HT1080 (cell line): ENCODE measurements at places on chromosomes 4 and X.
A peak's percentile ranks its signal among the peaks of the same experiment; 100 is the strongest.

DNA sequence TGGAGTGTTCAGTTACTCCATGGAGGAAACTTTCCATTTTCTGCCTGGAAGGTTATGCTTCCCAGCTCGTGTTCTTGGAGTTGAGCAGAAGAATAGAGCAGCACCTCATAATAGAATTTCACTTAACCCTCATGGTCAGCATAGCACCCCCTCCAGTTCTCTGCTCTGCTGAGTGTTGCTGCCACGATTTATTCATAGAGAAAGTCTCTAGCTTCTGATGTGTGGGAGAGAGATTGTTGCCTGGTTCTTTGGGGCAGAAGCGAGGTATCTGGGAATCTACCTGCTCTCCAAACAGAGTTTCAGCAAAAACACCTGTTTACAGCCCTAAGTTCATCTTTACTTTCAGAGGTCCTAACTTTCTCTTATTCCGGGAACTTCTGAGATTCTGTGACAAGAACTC is 3.9 kb upstream of the DTHD1 start:
- no peak for DNase-seq

DNA sequence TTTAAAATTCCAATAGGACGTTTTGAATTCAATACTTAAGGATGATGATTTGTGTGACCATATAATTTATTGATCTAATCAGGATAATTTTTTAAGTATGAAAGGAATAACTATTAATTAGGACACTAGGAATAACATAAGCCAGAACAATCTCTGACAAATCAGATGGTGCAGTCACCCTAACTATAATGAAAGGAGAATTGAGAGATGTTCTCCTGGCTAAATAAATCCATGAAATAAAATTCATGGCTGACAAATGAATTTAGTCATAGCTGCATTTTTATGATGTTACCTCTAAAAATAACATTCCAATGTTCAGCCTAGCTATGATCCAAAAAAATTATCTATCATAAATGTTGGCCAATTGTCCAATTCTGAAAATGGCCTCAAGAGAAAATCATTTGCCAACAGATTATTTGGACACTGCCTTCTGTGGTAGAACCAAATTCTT is 190.6 kb upstream of the NEIL3 start:
- DNase-seq: no peak

DNA sequence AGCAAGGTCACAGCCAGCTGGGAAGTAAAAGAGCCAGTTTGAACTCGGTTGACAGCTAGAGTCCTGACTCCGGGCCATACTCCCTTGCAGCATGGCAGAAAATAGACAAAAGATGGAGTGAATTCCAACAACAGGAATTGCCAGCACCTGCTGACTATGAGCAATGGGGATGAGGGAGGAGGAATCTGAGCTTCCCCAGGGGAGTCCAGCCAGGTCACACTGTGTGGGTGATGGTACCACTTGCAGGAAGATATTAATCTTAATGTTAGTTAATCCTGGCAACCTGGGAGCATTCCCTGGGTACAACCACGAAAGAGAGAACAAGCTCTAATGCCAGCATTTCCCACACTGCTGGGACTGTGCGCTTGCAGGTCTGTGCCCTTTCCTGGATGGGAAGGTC is 48.1 kb upstream of the S100G start:
- DNase-seq: no peak

DNA sequence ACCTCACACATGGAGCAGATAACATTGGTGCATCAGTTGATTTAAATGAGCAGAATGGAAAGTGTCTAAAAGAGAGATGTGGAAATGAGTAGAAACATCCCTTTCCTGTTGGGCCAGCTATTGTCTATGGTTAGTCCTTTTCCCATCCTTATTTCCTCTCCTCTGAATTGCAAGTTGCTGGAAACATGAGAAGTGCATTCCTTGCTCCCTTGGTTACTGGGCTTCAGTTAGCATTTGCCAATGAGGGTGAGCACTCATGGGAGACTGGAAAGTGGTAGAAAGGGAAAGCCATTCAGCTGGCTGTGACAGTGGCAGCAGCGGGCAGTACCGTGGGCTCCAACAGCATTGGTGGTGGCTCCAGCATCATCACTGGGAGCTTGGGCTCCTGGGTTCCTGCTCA is 96.0 kb upstream of the IGFBP7 start:
- DNase-seq: no peak

- DNase-seq: peak; percentile 43
Measured at GRCh38 chr4:188175288-188175687, 36.0 kb downstream of the TRIML1 start.

DNA sequence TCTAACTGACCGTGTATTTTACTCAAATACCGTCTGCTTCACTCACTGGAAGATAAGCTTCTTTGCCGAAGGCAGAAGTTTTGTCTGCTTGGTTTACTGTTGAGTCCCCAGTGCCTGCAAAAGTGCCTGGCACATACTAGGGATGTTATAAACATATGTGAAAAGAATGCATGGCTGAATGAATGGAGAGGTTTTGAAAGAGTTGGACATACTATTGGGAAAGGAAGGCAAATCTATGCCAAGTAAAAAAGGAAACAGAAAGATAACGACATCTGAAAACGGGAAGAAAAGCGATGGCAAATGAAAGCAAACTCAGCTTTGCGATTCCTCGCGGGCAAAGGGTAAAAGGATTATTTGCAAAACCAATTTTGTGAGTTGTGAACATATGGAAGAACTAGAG is 21.7 kb downstream of the ADGRG2 start:
- no peak for DNase-seq

GRCh38 chrX:45697591-45697990 is 496.9 kb upstream of the DIPK2B start:
- peak; percentile 90 for DNase-seq

GRCh38 chr4:90189178-90189577 is 62.0 kb downstream of the CCSER1 start:
- no peak for DNase-seq

DNA sequence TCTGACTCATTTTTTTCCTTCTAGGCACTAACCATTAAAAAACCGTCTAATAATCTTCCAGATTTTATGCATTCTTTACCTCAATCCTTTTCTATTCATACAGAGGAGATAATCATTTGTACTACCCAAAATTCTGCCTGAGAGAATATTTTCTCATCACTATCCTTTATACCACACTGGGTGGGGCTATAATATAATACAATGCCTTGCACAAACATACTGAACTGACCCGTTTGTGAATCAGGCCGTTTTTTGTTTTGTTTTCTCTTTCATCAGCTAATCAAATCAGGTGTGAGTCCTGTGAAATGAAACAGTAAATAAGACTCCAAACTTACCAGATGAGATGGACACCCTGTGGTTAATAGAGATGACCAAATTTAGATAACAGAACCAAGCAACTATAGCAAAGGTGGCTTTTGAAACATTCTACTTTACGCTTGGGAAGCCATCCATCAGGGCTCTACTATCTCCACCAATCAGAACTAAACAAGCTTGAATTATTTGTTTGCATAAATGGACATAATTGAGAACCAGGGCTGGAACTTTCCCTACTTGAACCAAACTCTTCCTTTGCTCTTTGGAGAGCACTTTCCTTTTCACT is 573.0 kb downstream of the GABRG1 start:
- no peak for DNase-seq

- no peak for DNase-seq
Measured at GRCh38 chrX:9788911-9789310, 2.7 kb downstream of the SHROOM2 start.

GRCh38 chr4:5730993-5731990 is 20.3 kb downstream of the EVC start:
- no peak for DNase-seq

GRCh38 chr4:113607147-113607720 is 154.3 kb downstream of the CAMK2D start:
- DNase-seq: no peak

DNA sequence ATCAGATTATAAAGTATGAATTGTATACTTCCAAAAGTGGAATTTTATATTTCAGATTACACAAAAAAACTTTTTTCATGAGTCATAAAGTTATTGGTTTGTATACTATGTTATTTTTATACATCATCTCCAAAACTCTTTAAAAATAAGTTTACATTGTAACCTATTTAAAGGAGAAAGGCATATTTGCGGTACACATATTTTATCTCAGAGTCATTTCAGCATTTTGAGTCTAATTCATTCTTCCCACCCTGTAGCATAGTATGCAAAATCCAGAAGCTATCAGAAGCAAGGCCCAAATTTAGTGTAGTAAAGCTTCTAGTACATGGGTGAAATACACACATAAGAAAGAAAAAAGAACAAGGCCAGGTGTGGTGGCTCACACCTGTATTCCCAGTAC is 80.3 kb downstream of the AWAT2 start:
- DNase-seq: no peak

DNA sequence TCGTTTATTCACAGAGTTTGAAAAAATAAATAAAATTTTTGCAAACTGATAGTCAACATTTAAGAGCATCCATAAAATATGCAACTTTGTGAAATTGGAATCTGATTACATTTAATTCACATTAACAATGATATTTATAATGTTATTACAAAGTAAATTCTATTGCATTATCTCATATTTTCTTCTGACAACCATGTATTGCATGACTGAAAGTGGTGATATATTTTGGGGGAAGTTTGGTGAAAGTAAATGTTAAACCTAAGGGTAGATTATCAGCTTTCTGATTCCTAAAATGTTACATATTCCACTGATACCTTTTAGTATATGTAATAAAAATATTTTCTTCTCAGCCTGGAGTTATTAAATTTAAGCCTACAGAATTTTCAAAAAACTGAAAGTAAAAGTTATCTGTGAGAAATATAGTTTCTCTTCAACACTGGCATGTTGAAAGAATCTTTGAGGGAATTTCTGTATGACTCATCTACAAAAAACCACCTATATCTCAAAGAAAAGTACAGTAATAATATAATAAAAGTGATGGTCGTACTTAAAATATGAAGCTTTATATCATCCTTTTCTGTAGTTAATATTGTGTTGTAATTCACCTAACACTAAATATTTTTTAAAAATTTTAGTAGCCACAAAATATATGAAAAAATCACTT is 1179.6 kb upstream of the PCDH7 start:
- no peak for DNase-seq

DNA sequence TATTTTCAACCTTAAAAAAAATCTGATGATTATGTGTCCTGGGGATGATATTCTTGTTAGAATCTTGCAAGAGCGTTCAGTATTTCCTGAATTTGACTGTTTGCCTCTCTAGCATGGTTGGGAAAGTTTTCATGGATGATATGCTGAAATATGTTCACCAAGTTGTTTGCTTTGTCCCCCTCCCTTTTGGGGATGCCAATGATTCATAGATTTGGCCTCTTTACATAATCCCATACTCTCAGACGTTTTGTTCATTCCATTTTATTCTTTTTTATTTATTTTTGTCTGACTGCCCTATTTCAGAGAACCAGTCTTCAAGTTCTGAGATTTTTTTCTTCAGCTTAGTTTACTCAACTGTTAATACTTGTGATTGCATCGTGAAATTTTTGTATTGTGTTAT is 415.1 kb downstream of the FAM47B start:
- DNase-seq: no peak

DNA sequence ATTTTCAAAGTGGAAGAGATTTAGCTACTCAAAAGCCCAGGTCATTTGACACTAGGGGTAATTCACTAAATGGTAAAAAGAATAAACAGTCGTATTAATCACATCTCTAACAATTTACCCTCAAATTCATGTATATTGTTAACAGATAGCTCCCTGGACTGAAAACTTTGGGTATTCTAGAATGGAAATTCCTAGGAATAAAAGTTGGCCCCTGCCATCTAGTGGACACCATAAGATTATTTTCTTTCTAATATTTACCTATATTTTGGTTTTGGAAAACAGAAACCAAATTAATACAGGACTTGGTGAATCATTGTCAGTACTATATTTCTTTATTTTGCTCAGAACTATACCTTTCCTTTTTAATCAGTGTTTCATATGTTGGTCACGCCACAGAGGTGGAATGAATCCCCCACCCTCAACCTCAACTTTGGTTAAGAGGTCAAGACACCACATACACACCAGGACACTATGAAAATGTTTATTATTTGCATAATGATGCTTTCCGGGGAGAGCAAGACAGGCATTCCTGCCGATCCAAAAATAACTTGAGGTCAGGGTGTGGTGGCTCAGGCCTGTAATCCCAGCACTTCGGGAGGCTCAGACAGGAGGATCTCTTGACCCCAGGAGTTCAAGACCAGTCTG is 96.2 kb upstream of the APOOL start:
- peak; percentile 0 for DNase-seq

GRCh38 chr4:38281371-38282071 is 321.3 kb downstream of the PTTG2 start:
- DNase-seq: no peak

DNA sequence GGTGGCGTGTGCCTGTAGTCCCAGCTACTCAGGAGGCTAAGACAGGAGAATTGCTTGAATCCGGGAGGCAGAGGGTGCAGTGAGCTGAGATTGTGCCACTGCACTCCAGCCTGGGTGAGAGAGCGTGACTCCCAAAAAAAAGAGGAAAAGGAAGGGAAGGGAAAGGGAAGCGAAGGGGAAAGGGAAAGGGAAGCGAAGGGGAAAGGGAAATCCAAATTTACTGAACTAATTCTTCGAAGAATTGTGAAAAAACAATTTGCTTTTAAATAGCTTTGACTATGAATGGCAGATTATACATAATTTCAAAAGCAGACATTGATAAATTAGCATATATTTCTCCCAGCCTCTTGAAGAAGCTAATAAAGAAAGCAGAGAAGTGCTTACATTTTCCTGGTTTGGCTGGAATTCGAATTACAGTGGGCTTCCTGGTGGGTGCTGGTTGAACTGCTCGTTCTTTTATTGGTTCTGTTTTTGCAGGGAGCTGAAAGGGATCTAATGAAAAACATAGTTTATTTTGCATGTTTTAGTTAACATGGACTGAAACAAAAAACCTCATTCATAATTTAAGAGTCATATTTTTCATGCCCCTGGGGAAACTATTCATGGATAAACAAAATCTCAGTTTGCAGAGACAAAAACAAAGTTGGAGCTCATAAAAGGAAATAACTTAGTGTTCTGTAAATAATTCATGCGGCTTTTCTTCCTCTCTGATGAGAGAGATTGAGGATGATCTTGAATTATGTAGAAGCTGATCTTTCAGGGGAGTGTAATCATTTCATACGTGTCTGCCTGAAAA is 66.0 kb downstream of the RPS3A start:
- no peak for DNase-seq

- DNase-seq: no peak
Measured at GRCh38 chrX:13411496-13412207, 91.8 kb upstream of the ATXN3L start.

- no peak for DNase-seq
Measured at GRCh38 chr4:1981251-1982058, 27.3 kb downstream of the NELFA start.
